ENCODE measurements at places on chromosomes 4 and X.

DNA sequence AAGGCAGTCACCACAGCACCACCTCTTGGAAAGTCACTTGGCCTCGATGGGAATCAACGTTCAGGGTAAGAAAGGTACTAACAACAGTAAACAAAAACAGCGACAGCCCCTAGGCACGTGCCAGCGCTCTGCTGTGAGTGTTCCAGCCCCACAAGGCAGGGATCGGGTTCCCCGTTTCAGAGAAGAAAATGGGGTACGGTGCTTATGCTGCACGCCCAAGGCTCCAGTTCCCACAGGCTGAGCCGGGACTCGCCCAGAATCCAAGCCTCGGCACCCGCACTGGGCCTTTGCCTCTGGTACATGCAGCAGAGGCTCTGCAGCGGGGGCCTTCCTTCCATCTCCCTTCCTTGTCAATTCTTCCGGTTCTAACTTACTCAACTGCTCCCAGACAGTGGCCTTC, 37.3 kb downstream of the WDR1 start:
- no peak for DNase-seq

DNA sequence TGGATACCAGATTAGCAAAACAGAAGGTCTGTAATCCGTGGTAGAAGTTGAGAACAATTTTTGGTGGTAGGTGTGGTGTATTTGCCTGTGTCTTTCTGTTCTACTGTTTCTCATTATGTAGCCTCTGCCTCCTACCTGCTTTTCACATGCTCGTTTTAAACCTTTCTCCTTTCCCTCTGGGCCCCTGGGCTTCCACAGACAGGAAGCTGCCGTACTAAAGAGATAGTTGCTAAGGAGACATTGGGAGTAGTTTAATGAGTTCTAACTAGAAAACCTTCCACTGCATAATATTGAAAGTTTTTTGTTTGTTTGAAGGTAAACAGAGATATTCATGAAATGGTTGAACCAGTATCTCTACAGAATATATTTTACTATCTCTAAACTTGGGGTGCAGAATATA, 107.8 kb downstream of the STOX2 start:
- DNase-seq = no peak

DNA sequence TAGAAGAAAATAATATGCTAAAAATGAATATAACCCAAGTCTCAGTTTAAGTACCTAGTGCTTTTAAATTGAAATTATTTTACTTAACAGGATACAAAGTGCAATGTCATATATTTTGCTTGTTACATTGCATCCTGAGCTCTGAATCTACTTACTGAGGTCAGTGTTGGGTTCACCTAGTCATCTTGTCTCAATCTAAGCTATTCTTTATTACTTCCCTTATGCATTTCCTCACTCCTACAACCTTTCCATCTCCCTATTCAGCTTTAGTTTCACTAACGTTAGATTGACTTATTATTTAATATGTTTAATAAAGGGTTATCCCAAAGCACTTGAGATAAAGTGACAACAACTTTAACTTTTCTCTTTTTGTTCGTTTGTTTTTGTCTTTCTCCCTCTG, 483.7 kb downstream of the FSTL5 start:
- no peak for DNase-seq

GRCh38 chr4:160716551-160716950, 1447.2 kb downstream of the FSTL5 start:
- no peak for DNase-seq
